ENCODE measurements at places on chromosomes 2 and 18.

DNA sequence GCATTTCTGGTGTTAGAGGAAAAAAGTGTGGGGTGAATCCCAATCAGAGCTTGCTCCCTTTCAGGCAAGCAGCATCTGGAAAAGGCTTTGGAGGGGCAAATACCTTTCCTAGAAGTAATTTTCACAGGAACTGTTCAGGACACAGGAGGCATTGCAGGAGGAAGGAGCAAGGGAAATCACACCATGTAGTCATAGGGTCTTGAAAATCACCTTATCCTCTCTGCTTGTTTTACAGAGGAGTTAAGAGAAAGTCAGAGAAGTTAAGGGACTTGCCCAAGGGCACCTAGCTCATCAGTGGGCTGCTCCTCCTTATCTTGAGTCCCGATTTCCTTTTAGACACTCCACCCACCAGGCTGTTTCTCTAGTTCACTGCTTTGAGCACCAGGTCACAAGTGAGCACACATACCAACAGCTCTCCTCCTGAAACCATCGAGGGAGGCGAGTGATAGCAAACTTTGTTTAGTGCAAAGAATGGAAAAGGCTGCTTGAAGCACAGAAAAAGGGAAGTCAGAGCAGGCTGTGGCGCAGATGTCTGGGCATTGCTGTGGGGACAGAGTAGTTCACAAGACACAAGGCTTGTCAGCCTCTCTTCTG, 89.2 kb upstream of the CXCR4 start:
- DNase-seq: no peak

DNA sequence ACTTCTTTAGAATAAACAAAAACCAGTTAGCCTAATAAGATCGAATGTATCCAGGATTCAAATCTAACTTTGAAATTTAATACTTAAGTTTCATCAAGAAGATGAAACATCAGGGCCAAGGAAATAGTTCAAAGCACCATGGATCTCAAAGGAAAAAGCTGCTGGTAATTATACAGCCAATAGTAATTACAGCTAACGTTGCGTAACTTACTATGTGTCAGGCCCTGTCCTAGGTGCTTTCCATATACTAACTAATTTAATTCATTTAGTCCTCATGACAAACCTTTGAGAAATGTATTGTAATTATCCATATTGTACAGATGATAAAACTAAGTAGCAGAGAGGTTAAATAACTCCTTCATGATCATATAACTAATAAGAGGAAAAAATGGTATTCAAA, 598.6 kb downstream of the NYAP2 start:
- no peak for DNase-seq

DNA sequence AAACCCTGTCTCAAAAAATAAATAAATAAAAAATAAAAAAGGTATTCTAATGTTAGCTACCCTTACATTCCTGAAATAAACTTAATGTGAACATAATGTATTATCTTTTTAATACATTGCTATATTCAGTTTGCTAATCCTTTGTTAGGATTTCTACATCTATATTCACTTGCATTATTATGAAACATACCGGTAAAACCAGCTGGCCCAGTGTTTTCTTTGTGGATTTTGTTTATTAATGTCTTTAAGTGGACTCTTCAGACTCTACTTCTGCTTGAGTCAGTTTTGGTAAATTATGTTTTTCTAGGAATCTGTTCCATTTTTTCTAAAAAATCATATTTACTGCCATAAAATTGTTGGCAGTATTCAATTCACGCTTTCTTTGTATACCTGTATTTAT, 34.5 kb downstream of the PTPN2 start:
- no peak for DNase-seq

GRCh38 chr2:222492683-222493082, 68.3 kb downstream of the SGPP2 start:
- DNase-seq: no peak

- no peak for DNase-seq
Observed at GRCh38 chr2:189161894-189162293, 17.7 kb downstream of the COL5A2 start.

GRCh38 chr18:50268022-50268747, 1.9 kb upstream of the CFAP53 start:
- no peak for DNase-seq

GRCh38 chr2:3712424-3712823, 9.0 kb downstream of the DCDC2C start:
- no peak for DNase-seq

GRCh38 chr2:219495531-219496122, 3.1 kb upstream of the GMPPA start:
- no peak for DNase-seq

DNA sequence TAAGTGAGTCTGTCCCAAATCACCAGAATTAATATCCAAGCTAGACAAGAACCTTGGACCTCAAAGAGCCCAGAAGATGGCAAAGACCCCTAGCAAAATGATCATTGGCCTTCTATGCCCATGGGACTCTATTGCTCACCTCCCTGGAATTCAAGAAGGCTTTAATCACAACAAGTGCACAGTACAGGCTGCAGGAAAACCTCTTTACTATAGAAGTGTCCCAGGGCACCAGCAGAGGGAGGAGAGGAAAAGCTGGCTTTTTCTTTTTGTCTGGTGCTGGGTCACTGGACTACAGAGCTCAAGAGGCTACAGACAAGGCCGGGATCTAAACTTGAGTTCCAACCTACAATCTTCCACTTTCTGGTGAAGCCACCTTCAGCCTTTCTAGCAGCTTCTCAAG, 88.3 kb upstream of the PPP1CB start:
- no peak for DNase-seq

DNA sequence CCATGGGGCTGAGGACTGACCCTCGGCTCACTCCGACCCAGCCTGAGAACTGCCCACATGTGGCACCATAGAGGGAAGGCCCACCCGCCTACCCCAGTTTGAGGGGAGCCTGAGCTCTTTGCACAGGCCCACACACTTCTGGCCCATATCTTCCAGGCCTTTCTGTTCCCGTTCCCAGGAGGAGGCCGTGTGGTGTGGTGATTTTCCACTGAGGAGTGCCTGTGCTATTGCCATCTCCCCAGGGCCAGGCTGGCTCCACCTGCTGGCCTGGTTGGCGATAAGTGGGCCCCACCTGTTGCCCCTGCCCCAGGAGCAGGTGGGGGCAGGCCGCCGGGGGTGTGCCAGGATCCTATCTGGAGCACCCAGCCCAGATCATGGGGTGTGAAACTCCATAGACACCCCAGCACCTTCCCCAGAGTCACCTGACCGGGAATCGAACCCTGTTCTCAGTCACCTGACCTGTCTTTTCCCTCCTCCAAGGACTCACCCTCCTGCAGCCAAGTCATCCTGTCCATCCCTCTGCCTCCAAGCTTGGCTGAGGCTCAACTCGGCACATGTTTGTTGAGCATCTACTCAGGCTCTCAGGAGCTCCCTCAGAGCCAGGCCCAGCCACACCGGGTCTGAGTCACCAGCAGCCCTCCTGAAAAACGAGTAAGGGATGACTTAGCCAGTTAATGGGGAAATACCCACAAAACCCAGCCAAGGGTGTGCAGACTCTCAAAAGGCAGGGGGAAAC, 120.1 kb downstream of the CYP26B1 start:
- DNase-seq: no peak

DNA sequence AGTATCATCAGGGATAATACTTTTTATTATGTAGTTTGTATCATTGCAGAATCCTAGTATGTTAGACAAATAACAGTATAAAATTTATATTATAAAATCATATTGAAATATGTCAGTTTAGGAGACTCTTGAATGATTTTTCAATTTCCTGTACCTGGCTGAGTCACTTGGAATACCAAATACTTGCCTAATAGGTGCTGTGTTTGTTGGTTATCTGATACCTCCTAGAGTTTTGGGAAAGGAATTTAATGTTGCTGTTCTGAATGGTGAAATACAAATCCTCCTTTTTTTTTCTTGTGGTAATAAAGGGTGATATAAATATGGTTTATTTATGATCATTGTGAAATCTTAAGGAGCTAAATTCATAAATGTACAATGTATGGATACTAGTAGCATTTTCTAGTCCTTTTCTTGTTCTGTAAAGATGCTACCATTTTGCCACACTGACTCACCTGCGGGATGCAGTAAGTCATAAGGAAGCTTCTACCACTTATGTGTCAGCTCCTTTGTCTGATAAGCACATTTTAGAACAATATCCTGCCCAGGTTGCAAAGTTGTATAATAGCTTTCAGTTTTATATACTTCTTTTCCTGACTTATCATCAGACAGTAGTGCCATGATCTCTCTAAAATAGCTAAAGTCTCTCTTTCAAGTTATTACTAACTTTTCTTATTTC, 465.5 kb downstream of the XIRP2 start:
- DNase-seq: no peak

GRCh38 chr2:30706534-30707303, 100.5 kb downstream of the CAPN13 start:
- peak; percentile 51 for DNase-seq

DNA sequence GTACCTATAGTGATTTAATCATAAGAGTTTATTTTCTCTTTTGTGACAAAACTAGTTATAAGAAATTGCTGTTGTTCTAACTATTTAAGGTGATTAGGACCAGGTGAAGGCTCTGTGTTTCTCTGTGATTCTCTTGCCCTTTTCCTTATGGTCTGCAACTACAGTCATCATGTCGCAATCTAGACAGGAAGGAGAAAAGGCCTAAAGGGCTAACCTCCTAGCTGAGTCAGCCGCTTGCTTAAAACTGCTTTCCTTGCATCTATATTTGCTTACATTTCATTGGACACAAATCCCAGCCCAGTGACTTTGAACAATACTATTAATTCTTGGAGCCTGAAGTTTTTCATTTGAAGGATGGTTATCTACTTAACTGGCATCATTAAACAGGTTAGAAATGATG, 93.1 kb downstream of the PIK3C3 start:
- no peak for DNase-seq

DNA sequence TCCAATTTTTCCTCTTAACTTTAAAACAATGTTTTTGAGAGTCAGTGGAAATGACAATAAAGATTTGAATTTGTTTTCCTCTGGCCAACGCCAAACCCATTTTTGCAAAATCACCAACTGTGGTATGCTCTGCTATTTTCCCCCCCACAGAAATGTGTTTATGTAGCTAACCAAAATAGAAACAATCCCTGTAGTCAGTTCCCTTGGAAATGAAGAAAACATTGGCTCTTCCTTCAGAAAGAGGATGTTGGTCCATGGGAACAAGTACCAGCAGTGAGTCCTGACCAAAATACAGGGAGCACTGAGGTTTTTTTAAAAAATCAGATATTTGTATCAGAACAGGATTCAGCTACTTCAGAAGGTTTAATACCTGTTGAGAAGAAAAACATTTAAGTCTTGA, 65.3 kb downstream of the SLC40A1 start:
- no peak for DNase-seq

DNA sequence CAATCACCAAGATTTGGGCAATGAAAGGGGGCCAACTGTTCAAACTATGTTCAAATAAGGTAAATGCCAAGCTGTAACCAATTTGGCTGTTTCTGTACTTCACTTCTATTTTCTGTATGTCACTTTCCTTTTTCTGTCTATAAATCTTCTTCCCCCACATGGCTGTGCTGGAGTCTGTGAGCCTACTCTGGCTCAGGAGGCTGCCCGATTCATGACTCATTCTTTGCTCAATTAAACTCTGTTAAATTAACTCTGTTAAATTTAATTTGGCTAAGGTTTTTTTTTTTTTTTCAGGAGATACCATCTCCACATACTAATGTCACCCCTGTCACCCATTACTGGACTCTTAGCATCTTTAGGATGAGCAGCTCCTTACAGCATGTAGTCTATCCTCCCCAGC, 178.8 kb upstream of the TWIST2 start:
- DNase-seq: no peak

DNA sequence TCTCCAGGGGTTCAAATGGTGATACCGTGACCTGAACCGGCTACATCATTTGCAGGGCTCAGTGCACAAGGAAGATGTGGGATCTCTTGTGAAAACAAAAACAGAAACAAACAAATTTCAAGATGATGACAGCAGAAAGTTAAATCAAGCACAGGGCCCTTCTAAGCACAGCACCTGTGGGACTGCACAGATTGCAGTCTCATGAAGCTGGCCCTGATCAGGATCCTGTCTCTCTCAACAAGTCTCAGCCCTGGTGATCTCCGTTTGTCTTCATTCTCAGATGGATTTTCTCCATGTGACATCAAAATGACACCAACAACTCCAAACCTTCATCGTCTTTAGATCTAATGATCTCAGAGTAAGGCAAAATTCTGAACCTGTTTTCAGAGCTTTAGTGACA, 39.7 kb downstream of the LTBP1 start:
- no peak for DNase-seq

- no peak for DNase-seq
Observed at GRCh38 chr2:61677942-61678341, 139.8 kb upstream of the XPO1 start.

- no peak for DNase-seq
Observed at GRCh38 chr2:237567276-237568029, 1.1 kb downstream of the PRLH start.

- DNase-seq: no peak
Observed at GRCh38 chr2:152581360-152581759, 135.9 kb downstream of the PRPF40A start.

GRCh38 chr2:239934571-239935171, 90.5 kb downstream of the NDUFA10 start:
- peak; percentile 25 for DNase-seq

- no peak for DNase-seq
Observed at GRCh38 chr2:38194751-38195150, 118.8 kb upstream of the CYP1B1 start.

GRCh38 chr2:195505701-195506100, 151.3 kb upstream of the SLC39A10 start:
- no peak for DNase-seq

DNA sequence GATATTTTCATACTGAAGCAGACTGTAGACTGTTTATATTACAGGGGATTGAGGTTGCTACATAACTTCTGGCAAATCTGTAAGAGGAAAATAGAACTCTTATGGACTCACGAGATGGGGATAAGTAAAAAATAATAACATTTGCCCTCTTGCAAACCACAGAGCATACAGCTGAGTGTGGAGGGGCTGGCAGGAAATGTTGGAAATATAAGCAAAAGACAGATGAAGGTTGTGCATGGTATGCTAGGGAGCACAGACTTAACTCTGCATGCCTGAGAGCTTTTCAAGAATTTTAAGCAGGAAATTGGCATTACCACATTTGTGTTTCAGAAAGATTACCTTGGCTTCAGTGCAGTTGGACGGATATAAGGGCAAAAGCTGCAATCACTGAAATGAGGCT, 411.1 kb downstream of the RAD51AP2 start:
- DNase-seq: no peak

GRCh38 chr2:159128191-159128590, 158.3 kb downstream of the WDSUB1 start:
- DNase-seq: no peak

DNA sequence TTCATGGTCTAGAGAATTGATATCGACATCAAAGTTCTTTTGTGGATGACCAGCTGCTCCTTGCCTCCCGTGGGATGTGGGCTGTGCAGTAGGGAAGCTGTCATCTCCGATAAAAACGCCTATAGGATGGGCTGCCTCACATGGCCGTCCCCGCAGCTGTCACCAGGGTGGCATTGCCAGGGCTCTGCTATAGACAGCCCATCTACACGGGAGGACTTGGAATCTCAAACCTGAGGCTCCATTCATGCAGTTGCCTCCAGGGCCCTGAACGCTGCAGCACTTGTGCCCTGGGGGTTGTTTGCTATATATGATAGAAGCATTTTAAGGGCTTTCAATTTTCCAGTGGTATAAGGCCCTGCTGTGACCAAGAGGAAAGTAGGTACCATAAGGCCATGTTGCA, 183.1 kb downstream of the MYCN start:
- no peak for DNase-seq
